ENCODE measurements at places on chromosomes 5 and 9.

DNA sequence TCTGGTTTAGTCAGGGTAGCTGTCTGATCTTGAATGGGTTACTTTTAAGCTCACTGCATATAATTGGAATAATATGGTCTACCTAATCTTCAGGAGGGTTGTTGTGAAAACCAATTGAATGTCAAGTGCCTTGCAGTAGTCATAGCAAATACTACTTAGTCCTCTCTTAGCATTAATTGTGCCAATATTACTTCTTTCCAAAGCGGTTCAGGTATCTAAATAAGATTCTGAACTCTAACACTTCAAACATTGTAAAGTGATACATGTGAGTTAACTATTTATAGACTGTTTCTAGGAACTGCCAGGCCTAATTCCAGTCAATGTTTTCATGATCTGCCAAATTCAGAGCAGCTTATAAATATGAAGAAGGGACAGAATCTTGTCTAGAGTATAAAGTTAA, 140.2 kb downstream of the SH3GL2 start:
- DNase-seq, result no peak

DNA sequence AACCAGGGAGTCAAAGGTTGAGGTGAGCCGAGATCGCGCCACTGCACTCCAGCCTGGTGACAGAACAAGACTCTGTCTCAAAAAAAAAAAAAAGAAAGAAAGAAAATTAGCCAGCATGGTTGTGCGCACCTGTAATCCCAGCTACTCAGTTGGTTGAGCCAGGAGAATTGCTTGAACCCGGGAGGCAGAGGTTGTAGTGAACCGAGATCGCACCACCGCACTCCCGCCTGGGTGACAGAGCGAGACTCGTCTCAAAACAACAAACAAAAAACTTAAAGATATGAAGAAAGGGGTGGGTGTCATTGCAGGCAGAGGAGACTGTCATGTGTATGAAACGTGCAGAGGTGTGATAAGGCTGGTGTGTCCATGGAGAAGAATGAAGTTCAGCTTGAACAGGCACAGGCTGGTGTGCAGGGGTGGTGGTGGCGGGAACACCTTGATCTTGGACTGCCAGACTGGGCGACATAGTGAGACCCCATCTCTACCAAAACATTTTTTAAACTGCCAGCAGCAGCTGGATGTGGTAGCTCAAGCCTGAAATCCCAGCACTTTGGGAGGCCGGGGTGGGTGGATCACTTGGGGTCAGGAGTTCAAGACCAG, 69.6 kb downstream of the UGCG start:
- no peak for DNase-seq

DNA sequence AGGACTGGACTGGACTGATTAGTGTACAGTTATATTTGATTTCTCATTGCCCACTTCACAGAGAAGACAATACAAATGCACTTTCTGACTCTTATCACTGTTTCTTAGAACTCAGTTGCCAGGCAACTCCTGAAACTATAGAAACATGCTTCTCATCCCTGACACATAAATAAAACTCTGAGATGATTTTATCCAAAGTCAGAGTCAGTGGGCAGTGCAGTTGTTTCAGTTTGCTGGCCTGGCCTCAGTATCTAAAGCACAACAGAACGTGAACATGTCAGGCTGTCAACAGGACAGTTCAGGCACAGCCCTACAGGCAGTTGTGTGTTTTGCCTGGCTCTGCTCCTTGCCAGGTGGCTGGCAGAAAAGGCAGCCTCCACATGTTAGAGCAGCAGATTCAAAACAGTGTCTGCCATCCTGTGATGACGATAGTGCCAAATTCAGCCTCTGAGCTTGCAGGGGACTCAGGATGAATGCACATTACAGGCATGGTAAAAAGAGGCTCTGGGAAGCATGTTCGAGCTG, 65.1 kb upstream of the CCDC152 start:
- no peak for DNase-seq

- DNase-seq, result no peak
Measured at GRCh38 chr9:2083479-2083878, 68.3 kb downstream of the SMARCA2 start.

GRCh38 chr5:120476063-120476462, 12.0 kb downstream of the PRR16 start:
- no peak for DNase-seq

- no peak for DNase-seq
Measured at GRCh38 chr5:122415030-122415800, 103.2 kb downstream of the SNCAIP start.

- no peak for DNase-seq
Measured at GRCh38 chr5:60356745-60357144, 343.2 kb downstream of the DEPDC1B start.

DNA sequence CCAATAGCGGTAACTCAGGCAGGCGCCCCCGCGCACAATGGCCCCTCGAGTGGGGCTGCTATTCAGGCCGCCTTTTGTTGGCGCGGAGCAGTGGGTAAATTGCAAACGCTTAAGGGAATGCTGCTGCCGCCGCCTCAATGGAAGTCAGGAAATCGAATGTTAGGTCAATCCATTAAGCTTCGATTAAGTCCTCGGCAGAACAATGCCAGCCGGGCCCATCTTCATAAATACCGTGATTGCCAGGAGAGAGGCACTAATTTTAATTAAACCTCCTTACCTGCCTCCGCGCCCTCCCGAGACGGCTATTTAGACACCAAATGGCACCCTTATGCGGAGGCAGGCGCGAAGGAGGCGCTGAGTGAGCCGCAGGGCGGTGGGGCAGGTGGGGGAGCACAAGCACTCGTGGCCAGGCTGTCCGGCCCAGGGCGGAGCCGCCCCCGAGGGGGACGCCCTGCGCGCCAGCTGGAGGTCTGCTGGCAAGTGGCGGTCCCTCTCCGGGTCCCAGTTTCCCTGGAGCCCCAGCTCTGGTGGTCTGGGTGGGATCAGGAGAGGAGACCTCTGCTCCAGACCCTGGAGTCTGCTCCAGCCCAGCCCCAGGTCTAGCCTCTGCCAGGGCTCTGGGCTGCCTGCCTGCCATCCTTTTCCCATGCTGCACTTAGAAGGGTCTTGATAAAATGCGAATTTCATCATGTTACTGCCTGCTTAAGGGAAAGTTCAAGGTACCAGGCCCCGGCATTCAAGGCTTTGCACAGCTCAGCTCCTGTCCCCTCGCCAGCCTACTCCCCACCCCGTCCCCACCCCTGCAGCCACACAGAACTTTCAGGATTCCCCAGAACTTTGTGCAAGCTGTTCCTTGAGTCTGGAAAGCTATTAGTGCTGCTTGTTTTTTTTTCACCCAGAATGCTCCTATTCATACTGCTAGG, 19.7 kb downstream of the NR5A1 start:
- no peak for DNase-seq

- DNase-seq, result no peak
Measured at GRCh38 chr5:113140837-113141671, 164.5 kb downstream of the DCP2 start.

DNA sequence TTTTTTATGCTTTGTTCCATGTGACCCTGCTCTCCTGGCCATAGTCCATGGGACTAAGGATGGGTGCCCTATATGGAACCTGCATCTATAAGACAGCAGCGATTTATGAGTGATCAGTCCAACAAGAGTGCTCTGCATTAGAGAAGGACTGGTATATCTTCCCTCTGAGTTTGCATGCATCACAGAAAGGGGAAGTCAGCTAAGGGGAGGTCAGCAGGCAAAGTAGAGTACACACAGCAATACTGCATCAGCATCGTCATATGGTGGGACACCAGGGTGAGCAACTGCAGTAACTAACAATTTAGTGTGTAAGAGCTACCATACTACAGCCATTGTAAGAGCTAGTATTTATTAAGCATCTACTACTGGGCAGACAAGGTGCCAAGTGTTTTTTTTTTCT, 311.3 kb downstream of the NDUFS4 start:
- DNase-seq, result no peak

DNA sequence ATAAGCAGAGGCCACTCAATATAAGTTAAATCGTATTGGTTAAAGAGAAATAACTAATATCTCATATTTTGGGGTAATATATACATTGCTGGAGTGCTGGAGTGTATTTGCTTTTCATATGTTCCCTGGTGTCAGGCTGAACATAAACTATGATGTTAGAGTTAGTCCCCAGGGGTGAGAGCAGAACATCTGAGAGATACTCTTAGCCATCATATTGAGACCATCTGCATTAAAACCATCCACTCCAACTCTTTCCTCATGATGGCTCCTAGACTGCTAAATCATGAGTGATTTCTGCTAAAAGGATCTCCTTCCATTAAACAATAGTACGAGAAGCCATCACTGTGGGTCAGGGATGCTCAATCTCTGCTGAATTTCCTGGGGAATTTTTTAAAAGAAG, 436.2 kb downstream of the DTWD2 start:
- DNase-seq, result no peak

DNA sequence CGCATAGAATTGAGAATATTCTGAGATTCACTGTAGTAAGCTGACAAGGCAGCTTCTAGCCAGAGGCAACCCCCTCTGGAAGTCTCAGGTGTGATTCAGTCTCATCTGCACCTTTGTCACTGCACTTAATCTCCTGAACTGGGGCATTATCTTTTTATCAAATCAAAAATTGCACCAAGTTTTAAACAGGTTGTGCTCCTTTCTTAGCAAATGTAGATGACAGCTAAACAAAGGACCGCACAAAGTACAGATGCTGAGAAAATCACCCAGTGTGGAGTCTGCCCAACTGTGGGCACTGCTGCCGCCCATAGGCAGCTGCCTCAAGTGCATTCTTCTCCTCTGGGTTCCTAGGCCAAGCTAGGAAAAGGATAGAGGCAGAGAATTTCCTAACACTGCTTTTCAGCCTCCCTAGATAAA, 51.1 kb downstream of the STARD4 start:
- DNase-seq, result no peak

DNA sequence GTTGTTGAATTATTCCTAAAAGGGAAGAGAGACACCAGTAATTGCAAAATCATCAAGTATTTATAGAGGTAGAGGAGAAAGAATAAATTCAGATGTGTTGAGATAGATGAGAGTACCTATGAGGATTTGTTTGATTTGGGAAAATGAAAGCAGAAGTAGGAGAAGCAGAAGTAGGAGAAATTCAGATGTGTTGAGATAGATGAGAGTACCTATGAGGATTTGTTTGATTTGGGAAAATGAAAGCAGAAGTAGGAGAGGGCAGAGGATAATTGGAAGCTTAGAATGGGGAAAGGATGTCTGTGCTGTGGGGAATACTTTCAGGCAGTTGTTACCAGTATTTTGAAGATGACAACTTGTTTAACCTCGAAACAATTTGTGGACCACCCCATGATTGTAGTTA, 35.1 kb upstream of the ZCCHC7 start:
- no peak for DNase-seq

DNA sequence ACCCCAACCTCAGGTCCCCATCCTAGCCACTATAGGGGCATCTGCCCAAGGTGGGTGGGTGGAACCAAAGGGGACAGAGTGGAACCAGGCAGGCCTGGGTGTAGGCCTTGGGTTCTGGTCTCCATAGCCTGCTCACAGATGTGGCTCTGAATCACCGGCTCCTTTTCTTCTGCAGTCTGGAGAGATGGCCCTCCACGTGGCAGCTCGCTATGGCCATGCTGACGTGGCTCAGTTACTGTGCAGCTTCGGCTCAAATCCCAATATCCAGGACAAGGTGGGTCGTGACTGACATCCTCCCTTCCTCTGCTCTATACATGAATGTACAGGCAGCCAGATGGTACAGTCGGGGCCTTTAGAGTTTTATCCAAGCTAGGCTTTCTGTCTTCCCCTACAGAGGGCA, 77.3 kb upstream of the CTSL start:
- DNase-seq, result no peak

DNA sequence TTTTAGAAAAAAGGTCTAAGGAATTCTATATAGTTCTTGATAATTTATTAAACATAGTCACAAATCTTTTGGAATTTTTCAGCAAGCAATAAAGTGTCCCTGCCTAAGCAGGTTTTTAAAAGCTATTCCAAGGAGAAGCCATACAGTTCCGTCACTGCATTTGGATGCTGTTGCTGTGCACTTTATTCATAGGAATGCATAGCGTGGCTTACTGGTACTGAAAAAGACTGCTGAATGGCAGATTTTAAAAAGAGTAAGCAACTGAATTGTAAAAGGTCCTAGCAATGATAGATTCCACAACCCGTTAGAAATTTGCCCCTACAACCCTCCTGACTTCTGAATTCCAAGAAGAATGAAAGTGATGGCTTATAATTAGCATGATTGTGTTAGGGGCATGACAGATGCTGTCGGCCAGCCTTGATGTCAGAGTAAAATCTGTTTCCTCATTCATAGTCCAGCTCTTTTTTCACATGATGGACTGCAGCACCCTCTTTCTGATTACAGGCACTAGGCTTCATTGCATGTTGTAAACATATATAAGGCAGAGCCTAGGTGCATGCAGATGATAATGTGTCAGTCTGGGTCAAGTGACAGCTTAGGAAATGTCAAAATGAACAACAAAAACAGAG, 227.0 kb downstream of the PDE4D start:
- DNase-seq, result no peak

DNA sequence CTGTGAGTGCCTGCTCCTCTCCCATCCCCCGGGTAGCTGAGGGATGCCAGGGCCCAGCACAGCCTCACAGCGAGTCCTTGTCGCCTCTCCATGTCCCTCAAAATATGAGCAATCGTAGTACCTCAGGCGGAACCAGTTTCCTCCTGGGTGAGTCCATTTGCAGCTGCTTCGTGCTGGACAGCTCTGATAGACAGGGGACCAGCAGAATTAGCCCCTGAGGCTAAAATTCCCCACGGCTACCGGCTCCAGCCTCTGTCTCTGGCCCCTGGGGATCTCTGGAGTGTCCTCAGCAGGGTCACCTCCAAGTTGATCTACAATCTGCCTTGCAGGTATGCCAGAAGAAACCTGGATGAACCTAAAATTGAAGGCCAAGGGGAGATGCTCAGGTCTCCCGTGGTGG, 115.8 kb upstream of the FBXL7 start:
- DNase-seq, result no peak

- no peak for DNase-seq
Measured at GRCh38 chr9:69622676-69623075, 49.5 kb downstream of the APBA1 start.

DNA sequence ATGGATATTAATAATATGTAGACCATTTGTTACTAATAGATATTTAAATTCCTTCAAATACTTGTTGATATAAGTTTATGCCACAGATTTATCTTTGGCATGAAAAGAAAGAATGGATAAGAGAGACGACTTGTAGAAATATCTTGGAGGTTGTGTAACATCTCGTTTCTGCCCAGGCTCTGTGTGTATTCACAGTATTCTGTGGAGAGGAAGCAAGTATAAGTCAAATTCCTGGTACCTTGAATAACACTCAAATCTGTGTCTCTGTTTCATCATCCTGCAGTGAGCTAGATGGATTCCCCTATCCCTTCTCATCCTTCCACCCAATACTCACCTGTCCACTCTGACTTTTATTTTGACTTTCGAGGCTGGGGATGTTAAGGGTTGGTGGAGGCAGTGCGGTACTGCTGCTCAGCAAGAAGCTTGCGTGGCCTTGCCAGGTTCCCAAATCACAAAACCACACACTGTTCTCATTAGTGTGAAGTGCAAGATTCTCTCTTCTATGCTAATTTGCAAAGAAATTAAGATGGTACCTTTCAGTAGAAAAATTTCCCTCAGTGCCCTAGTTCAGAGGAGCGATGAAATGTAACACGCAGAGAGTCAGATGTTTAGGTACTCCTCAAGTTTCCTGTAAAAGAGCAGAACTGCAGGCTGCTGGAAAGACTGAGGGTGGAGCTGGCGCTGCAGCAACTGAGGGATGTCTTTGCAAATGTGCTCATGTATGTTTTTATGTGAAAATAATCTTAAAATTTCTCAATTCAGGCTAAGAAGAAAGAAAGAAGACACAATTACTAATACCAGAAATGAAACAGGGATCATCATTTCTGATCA, 42.6 kb upstream of the ANKRD18A start:
- DNase-seq, result no peak

GRCh38 chr5:143644727-143645126, 167.2 kb upstream of the HMHB1 start:
- no peak for DNase-seq
